T-cell (primary cell): ENCODE measurements at places on chromosomes 4 and X.

- DNase-seq: no peak
These were observed 7.5 kb upstream of the BCOR start for GRCh38 chrX:40104985-40105834.

DNA sequence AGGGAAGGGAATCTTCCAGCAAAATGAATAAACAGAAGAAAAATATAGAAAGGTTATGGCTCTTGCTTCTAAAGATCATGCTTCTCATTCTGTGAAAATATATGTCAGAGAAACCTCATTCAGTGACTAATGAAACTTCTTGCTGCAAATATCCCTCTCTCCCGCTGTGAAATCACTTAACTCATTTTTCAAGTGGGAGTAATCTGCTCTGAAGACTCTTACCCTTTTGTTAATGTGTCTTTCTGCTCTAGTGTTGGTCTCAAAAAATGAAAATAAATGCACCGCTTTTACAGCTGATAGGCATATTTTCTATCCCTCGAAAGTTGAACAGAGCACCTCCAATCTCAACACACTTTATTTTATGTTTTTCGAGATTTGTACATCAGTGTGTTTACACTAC lies 252.3 kb downstream of the NLGN4X start:
- no peak for DNase-seq

- no peak for DNase-seq
These were observed 493.8 kb upstream of the GALNT7 start for GRCh38 chr4:172674811-172675210.

GRCh38 chr4:7989654-7990053 lies 50.0 kb upstream of the AFAP1 start:
- DNase-seq: no peak

- no peak for DNase-seq
These were observed 506.1 kb downstream of the IL15 start for GRCh38 chr4:142142366-142143054.

DNA sequence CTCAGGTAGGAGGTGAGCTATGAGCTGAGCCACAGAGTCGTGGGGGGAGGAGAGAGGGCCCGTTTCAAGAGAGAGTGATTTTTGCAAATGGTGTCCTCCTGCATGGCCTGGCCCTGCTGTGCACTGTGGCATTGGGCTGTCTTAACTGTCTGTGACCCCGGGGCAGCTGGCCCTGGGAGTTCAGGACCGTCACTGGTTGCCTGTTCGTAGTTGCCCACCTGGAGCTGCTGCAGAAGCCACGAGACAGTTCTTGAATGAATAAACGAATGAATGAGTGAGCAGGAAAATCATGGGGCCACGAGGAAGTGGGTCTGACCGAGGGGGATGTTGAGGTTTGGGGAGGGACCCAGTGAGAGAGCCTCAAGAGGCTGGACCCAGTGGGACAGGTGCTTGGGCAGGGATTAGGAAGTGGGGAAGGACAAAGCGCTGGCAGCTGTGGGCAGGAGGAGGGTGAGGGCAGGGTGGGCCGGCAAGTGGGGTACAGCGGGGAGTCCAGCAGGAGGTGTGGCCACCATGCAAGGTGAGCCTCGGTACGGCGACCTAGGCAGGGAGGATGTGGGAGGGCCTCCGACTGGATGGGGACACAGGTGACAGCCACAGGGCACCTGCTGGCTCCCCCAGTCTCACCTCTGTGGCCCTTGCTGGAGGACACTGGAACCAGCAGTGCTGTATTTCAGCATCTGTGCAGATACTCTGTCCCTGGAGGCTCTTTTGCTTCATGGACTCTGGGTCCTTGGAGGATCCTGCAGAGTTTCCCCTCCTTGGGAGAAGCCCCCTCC lies 10.2 kb downstream of the RGS12 start:
- DNase-seq: no peak

- peak; percentile 8 for DNase-seq
These were observed 26.6 kb downstream of the ZRSR2 start for GRCh38 chrX:15816886-15817285.

- no peak for DNase-seq
These were observed 122.4 kb downstream of the C4orf33 start for GRCh38 chr4:129218360-129218759.

DNA sequence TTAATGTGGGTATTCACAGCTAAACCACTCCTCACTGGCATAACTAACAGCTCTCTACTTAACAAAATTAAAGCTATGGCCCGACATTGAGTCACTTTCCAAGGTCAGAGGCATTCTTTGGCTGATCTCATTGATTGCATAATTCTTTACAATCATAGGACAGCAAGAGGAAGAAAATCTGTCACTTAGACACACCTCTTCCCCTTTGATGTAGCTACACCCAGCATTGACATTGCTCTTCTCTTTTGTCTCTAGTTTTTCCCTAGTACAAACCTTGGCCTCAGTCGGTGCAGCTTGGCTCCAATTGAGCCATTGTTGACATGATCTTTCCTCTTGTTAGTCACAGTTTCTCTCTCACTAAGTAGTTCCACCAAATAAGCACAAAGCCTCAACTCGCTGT lies 313.3 kb upstream of the ACTRT1 start:
- DNase-seq: no peak

GRCh38 chrX:108163333-108164082 lies 71.9 kb downstream of the ATG4A start:
- DNase-seq: no peak

DNA sequence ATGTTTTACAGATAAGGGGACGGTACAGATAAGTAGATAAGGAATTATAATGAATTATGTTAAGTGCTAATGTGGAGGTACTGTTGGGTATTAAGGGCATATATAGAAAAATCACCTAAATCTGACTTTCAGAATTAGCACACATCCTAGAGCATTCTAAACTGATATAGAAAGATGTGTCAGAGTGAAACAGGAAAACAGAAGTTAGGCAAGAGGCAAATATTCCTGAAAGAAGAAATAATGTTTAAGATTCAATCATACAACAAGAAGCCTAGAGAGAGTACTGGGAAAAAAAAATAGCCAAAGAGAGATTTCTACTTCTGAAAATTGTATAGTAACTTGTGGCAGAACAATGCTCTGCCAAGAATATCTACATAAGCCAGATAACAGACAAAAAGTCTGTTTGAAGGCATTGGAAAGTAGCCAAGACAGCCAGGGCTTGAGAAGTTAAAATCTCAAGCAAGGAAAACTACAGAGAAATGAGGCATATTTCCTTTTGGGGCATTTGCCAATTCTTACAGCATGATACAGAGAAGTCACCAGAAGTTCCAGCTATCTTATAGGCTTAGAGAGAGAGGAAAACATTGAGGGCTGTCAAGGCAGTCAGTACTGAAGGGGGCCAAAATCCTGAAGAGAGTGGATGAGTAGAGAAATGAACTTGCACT lies 646.0 kb downstream of the RPA4 start:
- no peak for DNase-seq
